Thoracic aorta (tissue), 2 donors: ENCODE measurements at places on chromosomes 5 and 9. TPM values are rescaled to one million over a fixed set of nuclear protein-coding genes. Genes with fewer than 3 reads are reported as not detected.

SYNPO gene
- total RNA-seq: 226 TPM

PRRC1 gene
- 28.7 TPM for total RNA-seq

ZNF354C gene
- total RNA-seq: 3.9 TPM

SLC22A4 gene
- 0.14 TPM for total RNA-seq

ARL14EPL gene
- total RNA-seq: not detected

TRIM7 gene
- total RNA-seq: 14.7 TPM

GZMA gene
- total RNA-seq: 1.1 TPM

FOXD1 gene
- total RNA-seq: 10.0 TPM

UNC5A gene
- not detected for total RNA-seq

ACOT12 gene
- not detected for total RNA-seq

TMEM174 gene
- total RNA-seq: not detected
